ENCODE measurements at places on chromosomes 7 and 10.
A peak's percentile ranks its signal among the peaks of the same experiment; 100 is the strongest.

DNA sequence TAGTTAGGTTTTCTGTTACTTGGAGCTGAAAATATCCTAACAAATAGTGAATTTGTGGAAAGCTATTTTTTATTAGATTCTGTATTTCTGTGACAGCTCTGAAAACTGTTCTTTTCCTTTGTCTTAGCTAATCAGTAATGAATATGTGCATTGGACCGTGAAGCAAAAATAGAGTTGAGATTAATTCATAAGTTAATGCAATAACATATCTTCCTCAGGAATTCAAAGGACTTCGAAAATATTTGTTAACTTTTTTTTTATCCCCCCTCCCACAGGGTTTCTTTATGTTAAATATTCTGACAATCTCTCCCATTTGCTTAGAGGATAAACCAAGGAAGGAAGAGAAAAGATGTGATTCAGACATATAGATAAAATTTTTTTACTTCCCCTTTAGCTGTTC, 101.4 kb downstream of the PODXL start:
- no peak for DNase-seq

DNA sequence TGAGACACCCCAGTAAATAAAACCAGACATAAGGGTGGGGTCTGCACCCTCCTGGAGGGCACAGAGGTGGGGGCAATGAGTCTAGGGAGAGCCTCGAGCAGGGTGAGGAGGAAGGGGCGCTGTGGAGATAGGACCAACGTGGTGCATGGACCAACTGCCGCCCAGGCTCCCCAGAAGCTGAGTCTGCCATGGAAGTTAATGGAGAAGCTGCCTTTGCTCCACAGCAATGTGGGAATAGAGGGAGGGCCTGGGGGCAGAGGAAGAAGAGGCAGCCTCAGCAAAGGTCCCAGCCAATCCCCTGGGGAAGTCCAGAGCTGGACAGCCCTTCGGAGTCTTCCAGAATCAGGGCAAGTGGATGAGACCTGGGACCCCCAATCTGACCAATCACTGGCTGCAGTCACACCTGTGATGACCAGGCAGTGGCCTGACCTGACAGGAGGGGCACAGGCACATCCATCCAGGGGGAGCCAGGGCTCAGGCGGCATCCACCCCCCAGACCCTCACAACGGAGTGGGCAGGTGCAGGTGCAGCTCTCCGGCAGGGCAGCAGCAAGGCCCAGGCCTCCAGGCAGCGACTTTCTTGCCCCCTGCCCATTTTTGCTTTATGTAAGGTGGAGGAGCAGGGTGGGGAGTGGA, 242.2 kb upstream of the PPP2R2D start:
- DNase-seq: no peak

- peak; percentile 26 for DNase-seq
Observed at GRCh38 chr10:74763934-74764591, 62.3 kb upstream of the KAT6B start.

GRCh38 chr10:100730725-100731406, 14.5 kb upstream of the PAX2 start:
- peak; percentile 5 for DNase-seq

DNA sequence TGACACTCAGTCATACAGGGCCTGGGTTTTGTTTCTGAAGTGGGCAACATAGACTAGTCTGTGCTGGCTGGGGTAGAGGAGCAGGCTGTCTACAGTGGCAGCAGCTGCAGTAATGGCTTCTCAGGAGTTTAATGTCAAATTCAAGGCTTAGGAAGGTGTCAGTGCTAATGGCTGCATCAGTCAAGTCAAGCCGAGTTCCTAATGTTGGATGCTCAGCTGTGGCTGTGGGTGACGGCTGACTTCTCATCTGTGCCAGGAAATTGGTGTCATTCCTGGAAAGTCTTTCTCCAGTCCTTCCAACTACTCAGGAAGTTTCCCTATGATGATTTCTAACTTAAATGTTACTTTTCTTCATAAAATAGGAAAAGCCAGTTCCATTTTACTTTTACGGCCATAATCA, 468.1 kb upstream of the IGFBP3 start:
- no peak for DNase-seq

DNA sequence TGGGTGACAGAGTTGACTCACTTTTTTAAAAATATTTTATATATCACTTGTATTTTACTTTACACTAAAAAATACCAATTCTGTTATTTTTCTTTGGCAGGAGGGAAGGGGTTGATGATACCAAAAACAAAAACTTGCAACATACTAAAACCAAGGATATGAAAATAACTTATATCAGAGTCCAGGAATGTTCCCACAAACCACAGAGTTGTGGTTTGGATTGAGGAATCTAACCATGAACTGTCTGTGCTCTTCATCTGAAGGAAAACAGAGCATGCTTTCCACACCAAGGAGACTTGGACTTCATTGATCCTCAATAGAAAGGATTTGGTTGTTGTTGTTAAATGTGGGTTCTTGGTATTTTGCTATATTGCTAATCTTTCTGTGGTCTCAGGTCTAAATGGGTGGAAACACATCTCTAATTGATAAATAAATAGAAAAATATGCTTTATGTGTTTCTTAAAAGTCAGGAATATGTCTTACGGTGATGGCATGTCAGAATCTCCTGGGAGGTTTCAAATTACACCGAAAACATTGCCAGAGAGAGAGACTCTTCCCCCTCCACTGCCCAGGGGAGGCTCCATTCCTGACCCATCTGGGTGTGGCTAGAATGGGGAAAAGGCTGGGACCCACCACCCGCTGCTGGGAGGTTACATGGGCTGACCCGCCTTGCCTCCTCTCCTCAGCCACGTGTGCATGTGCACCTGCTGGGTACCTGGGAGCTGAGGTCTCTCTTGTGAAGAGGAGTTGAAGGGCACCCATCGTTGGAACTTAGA, 46.9 kb upstream of the STK17A start:
- DNase-seq: no peak

DNA sequence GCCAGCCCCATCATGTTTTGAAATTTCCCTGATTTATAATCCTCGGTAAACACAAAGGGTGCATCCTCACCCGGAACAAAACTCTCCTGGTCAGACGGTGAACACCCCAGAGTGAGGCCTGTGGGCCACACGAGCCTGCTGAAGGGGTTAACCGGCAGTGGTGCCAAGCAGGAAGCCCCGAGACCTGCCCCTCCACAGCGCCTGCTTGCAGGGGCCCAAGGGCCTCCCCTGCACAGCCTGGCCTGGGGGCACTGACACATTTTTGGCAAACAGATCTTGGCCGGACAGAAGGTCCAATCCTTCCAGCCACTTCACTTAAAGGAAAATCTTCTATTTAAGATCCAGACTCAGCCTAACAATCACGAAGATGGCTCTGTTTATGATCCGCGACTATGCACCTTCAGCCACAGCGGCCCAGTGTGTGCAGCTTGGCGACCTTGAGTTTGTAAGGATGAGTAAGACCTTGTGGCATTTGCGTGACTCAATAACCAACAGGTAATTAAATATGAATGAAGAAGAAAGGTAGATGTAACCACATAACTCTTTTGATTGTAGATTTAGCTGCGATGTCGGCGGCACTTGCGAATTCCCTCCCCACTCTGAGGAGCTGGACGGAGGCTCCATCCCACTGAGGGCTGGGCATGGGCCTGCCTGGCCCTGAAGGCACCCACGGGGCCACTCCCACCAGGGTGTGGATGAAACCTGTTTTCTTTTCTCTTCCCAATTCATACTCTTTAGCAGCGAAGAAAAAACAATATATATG, 328.2 kb downstream of the DNAJB6 start:
- DNase-seq: no peak

- DNase-seq: no peak
Observed at GRCh38 chr10:132229096-132229495, 42.3 kb downstream of the DPYSL4 start.

DNA sequence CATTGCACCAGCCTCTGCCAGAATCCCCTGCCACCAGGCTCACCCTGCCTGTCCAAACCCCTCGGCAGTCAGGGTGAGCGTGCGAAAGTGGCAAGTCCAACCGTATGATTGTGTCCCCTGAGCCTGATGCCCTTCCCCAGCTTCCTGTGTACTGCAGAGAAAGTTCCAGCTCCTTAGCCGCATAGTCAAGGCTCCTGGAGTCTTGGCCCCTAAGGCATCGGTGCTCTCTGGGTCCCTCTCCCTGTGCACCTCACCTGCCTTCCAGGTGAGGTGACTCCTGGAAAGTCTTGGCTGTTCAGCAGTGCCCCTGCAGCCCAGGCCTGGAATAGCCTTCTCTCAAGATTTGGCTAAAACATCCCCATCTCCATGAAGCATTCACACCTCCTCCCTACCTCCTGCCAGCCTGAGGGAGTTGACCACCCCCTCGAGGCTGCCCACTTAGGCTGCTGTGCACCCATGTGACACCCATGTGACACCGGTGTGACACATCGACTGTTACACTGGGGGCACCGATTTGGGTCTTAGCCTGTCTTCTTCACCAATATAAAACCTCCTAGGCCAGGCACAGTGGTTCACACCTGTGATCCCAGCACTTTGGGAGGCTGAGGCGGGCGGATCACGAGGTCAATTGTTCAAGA, 56.1 kb upstream of the ELN start:
- DNase-seq: no peak

- DNase-seq: no peak
Observed at GRCh38 chr10:103712146-103712545, 143.2 kb downstream of the SH3PXD2A start.

DNA sequence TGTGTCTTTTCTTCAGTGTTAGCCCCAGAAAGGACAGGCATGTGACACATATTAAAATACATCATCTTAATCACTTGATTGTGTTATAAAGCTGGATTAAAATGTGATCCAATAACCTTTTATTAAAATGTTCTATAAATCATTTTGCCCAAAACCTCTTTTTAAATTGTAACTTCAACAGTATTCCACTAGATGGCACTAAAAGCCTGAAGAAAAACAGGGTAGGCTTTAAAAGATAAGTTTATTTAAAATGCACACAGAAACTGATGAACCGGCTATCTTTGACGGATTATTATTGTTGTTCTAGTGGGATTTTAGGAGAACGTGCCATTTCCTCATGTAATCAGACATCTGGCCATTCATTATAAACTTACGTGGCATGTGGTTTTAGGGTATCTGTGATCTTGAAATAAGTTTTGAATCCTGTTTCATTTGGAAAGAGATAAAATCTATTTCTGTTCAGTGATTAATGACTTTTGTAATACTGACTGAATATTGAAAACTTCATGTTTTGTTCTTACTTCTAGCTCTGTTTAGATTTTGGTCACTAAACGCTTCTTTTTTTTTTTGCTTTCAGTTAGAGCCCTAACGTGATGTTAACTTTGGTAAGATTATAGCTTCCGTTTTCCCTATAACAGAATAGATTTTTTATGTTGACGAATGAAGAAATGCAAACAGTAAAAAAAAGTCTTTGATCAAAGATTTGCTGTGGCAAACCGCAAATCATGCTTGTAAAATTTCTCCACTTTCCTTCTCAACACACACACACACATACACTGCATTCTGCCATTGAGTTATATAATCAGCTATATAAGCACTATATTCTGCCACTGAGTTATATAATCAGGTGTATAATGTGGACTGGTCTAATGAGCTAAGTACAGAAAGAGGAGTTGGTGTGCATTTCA, 13.6 kb downstream of the VPS50 start:
- peak; percentile 21 for DNase-seq

- no peak for DNase-seq
Observed at GRCh38 chr10:6364893-6365292, 162.2 kb downstream of the PFKFB3 start.

DNA sequence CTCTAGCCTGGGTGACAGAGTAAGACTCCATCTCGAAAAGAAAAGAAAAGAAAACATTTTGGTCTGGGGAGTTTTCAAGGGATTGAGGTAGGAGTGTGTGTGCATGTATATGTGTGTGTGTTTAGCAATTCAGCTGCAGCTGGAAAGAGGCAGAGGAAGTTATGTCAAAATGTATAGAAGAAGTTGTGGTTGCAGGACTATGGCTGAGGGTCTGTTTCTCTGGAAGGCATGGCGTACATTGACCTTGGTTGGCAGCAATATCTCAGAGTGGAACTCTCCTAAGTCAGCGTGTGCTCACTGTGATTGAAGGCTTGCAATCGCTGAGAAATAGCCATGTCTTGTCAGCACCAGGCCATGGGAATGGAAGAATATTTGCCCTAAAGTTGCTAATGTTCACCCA, 28.6 kb upstream of the RHBDD2 start:
- DNase-seq: no peak

GRCh38 chr7:35988105-35988504, 164.9 kb upstream of the EEPD1 start:
- no peak for DNase-seq

DNA sequence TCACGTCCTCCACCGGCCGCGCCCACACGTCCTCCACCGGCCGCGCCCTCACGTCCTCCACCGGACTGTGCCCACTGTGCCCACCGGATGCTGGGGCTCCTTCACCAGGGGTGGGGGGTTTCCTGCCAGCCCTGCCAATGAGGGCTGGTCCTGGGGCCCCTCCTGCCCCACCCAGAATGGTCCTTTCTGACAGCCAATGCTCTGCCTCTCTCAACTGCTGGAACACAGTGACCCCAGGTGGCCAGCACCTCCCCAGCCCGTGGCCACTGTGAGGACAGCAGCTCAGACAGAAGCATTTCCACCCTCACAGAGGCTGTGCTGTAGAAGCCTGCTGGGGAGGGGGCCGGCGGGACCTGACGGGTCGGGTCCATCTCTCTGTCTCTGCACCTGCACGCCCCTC, 90.1 kb upstream of the DNAAF5 start:
- peak; percentile 12 for DNase-seq

DNA sequence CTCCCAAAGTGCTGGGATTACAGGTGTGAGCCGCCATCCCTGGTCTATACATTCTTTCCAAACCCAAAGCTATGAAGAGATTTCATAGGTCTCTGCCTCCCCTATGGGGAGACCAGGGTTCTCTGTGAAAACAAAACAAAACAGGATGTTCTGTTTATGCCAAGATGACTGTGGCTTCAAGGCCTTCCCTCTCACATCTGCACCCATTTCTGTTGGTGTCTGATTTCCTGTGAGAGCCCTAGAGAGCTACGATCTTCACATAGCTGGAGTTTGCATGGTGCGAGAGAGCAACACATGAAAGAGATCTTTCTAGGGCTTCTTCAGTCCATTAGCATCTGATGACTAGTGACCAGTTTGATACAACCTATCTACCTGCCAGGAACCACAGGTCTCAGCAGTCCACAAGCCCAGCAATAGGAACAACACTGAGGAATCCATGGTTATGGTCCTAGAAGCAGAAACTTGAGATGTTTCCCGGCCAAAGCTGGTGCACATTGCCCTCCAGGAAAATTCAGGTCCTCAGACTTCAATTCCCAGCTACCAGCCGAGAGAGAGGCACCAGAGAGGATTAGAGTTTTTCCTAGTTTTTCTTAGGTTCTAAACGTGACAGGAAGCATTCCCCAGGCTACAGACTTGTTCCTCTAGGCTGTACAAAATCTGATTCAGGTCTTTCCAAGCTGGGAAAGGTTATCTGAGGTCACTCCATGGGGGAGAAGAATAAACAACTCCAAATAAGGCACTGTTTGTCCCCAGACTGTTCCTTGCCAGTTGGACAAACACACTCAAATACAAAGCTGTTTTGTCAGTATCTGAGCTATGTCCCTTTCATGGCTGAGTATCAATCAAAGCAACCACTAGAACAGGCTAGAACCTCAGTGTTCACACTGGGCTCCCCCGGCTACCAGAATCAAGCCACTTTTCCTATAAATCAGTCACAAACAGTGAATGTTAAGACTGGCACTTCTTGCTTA, 259.7 kb downstream of the CALN1 start:
- peak; percentile 87 for DNase-seq

Measured in HepG2 (cell line).